ENCODE measurements at places on chromosomes 2 and 18. TPM values are rescaled to one million over a fixed set of nuclear protein-coding genes. Genes with fewer than 3 reads are reported as not detected.

The CD8B gene
- not detected for total RNA-seq

DNA sequence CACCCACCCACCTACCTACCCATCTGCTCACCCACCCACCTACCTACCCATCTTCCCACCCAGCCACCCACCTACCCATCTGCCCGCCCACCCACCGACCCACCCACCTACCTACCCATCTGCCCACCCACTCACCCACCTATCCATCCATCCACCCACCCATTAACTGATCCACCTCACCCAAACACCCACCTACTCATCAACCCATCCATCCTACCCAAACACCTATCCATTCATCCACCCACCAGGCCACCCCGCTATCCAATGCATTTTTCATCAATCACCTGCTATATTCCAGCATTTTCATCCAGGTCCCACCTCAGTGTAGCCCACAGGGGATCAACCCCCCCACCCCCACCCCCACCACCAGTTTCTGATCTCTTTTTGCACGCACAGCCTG lies 121.8 kb downstream of the GLI2 start:
- DNase-seq = no peak

GRCh38 chr2:127640082-127641072 lies 5.6 kb upstream of the GPR17 start:
- DNase-seq = no peak

GRCh38 chr2:120320318-120320851 lies 25.6 kb upstream of the INHBB start:
- no peak for DNase-seq

The GAL3ST2 gene
- not detected for total RNA-seq

The SRD5A2 gene
- not detected for total RNA-seq

The REG1B gene
- total RNA-seq = not detected

The GKN2 gene
- not detected for total RNA-seq

DNA sequence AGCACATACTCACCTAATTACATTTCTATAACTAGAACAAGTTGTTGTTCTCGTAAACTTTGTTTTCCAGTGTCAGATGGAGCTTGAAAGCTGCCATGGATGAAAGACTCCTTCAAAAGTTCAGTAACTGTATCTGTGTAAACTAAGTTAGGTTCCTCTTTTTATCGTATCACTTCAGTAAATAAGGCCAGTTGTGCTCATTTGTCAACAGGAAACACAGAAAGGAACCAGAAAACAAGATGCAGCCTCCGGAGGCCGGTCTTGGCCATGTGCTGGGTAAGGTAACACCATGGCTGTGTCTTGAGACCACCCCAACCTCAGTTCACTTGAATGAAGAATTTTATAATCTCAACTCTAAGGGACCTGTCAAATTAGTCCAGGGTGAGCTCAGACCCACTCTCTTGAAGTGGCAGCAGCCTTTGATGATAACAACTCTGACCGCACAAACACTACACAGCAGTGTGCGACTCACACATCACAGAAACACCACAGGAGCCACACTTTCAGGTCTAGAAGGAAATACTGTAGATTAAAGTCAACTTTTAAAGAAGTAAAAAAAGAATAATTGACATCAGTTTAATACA lies 213.8 kb downstream of the AFF3 start:
- DNase-seq = no peak

The SERTAD2 gene
- total RNA-seq = 16.8 TPM

DNA sequence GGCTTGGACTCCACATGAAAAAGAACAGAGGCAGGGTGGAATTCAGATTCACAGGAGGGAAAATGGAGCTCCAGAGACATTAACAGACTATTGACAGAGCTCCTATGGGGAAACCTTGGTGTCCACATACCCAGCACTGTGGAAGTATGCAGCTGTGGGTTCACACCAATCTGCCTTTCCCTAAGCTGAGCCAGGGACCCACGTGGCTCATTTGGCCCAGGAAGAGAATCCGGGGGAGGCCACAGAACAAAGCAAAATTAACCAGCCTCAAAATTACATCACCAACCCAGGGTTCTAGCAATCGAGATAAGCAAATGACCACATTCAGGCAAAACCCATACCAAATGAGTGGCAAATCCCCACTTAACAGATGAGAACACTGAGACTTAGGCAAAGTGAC lies 105.8 kb upstream of the TWIST2 start:
- DNase-seq = no peak

The IL1B gene
- not detected for total RNA-seq

The CAPN14 gene
- 0.47 TPM for total RNA-seq

The DHRS9 gene
- total RNA-seq = not detected

The C2orf66 gene
- total RNA-seq = 0.23 TPM

The DAW1 gene
- total RNA-seq = not detected

DNA sequence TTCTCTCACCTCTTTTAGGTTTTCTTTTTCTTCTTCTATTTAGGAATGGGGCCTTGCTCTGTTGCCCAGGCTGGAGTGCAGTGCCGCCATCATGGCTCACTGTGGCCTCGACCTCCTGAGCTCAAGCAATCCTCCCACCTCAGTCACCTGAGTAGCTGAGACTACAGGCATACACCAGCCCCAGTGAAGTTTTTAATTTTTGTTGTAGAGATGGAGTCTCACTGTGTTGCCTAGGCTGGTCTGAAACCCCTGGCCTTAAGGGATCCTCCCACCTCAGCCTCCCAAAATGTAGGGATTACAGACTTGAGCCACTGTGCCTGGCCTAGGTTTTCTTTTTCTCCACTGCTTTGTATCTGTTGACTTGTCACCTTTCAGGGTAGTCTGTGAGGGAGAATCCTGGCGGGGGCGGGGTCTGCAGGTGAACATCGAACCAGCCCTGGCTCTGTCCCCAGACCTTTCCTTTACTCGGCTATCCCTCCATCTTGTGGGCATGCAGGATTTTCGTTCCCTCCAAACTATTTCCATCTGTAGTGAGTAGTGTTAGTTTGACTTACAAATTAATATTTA lies 21.7 kb downstream of the NCK2 start:
- DNase-seq = no peak

DNA sequence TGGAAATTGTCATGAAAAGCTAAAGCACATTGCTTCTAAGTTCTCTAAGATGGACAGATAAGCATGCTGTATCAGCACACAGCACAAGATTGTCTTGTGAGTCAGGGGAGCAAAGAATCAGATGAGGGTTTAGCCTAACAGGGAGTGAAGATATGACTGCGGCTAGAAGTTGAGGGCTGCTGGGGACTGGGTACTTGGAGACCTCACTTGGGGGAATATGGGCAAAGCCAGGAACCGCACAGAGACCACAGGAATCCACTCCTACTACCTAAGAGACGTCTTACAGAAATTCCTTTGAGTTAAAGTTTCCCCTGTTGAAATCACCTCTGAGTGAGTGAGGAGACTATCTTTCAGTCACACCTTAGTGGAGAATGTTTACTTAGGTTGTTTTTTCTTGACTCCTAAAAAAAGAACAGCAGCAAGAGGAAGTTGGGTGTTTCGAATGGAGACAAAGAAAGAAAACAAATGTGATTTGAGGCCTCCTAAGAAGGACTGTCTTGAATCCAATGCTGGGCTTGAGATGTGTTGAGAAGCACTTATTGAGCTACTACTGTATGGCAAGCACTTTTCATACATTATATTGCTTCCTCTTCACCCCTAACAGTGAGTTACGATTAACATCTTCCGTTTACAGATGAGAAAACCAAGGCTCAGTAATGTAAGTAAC lies 100.7 kb downstream of the ANKRD44 start:
- no peak for DNase-seq

The RUFY4 gene
- total RNA-seq = not detected

GRCh38 chr18:36107477-36107876 lies 21.7 kb downstream of the SLC39A6 start:
- no peak for DNase-seq

DNA sequence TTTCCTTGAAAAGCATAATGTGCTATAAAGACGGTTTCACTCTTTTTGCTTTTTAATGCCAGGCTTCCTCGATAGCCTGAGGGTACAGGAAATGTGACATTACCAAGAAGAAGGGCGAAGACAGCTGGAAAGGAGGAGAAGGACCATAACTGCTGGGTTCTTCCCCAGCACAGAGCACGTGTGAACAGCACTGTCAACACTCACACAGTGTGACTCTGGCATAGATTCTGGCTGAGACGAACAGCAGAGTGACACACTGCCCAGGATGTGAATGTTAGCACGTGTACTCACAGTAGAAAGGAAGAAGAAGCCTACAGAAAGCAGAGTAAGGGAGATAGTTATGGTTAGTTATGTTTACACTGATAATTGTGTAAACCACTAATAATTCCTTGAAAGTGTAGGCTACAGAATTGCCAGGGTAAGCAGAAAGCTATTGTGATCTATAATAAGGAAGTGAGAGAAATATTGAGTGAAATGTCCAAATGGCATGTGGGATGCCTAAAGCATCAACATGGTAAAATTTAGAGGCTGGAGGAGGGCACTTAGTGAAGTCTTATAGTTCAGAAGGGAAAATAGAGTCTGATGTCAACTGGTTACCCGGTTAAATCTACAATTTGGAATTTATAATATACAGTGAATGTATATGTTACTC lies 198.2 kb downstream of the DLGAP1 start:
- no peak for DNase-seq

The POTEI gene
- total RNA-seq = 1.3 TPM

DNA sequence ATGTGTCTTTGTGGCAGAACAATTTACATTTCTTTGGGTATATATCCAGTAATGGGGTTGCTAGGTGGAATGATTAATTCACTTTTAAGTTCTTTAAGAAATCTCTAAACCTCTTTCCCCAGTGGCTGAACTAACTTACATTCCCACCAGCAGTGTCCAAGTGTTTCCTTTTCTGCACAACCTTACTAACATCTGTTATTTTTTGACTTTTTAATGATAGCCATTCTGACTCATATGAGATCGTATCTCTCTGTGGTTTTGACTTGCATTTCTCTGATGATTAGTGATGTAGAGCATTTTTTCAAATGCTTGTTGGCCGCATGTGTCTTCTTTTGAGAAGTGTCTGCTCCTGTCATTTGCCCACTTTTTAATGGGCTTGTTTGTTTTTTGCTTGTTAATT lies 43.1 kb upstream of the PTH2R start:
- DNase-seq = no peak

The CDK15 gene
- total RNA-seq = not detected

DNA sequence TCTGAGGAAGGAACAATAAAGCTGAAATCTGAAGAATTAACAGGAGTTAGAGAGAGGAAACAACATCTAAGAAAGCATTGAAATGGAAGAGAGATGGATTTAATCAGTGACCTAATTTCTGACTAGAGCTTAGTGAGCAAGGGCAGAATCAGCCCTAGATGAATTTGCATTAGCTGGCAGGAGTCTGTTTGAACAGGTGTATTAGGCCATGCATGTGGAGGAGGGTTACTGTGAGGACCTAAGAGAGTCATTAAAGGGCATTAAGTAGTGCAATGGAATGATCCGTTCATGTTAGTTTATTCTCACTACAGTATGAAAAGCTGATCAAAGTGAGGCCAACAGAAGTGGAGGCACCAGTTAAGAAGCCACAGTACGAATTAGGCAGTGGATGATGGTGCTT lies 285.3 kb downstream of the GRB14 start:
- no peak for DNase-seq

- no peak for DNase-seq
These were observed 43.5 kb downstream of the CYP27C1 start for GRCh38 chr2:127176371-127177311.

DNA sequence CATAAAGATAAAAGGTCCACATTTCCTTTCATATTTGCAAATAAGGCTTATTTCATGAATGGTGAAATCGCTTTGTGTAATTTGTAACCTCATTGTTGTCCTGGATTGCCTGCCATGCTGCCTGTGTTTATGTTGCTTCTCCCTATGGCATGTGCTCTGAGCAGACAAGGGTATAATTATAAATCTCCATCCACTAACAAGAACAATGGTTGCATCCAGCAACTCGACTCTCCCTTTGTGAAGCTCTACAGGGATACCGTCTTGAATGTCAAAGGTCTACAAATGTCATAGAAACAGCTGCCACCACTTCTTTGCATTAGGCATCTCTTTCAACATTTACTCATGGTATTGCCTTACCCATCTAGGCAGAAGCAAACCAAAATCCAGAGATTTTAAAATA lies 209.6 kb downstream of the SLC8A1 start:
- DNase-seq = no peak

GRCh38 chr2:25161055-25161781 lies 7.2 kb downstream of the POMC start:
- DNase-seq = no peak

The DSC2 gene
- 10.2 TPM for total RNA-seq

GRCh38 chr2:41602341-41602740 lies 445.5 kb upstream of the PKDCC start:
- DNase-seq = no peak

- no peak for DNase-seq
These were observed 43.1 kb downstream of the MOGAT1 start for GRCh38 chr2:222714361-222715241.

DNA sequence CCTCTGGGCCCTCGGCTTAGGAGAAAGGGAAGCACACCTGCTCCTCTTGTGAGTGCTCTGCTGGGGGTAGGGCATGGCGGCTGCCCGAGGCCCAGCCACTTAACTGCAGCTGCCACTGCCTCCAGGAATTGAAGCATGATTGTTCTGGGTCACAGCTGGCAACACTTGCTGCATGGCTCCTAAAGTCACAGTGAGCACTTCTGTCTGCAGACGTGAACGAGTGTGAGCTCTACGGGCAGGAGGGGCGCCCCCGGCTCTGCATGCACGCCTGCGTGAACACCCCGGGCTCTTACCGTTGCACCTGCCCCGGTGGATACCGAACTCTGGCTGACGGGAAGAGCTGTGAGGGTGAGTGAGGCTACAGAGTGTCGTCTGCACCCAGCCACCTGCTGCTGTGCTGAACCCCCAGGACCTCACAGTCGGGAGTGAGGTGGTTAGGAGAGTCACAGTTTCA lies 44.4 kb downstream of the FBLN7 start:
- DNase-seq = no peak

GRCh38 chr2:233047206-233047605 lies 12.9 kb upstream of the INPP5D start:
- no peak for DNase-seq

The CLHC1 gene
- 23.0 TPM for total RNA-seq

The NAGK gene
- 70.3 TPM for total RNA-seq

The OSR1 gene
- 0.45 TPM for total RNA-seq

DNA sequence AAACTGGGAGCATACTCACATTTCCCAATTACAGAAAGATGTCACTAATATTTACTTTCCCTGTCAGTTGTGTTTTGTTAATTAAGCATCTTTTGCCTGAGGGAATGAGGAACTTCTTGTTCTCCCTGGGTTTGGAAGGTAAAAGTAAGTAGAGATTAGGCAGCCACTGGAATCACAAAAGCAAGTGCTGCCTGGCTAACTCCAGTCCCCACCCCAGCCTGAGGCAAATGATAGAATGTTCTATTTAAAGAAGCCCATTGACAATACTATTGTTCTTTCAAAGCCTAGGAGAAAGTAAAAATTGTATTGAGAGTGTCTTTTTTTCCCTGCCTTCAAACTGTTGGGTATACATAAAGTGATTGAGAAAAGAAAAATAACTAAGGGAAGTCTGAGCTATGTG lies 93.8 kb downstream of the MBD2 start:
- no peak for DNase-seq

- DNase-seq = no peak
These were observed 789.7 kb upstream of the SLC39A10 start for GRCh38 chr2:194867328-194867727.

The CFLAR gene
- total RNA-seq = 14.4 TPM

Data from neural crest cell (in vitro differentiated cells).